ENCODE measurements at places on chromosomes 2 and 18.

GRCh38 chr18:36314098-36314497 lies 16.6 kb downstream of the FHOD3 start:
- no peak for DNase-seq

GRCh38 chr2:73859721-73860586 lies 31.2 kb downstream of the STAMBP start:
- DNase-seq, result peak; percentile 12

- DNase-seq, result no peak
These were observed 361.9 kb downstream of the TXNL1 start for GRCh38 chr18:56276466-56276865.

- DNase-seq, result no peak
These were observed 71.3 kb upstream of the TXNDC2 start for GRCh38 chr18:9814431-9814830.

- no peak for DNase-seq
These were observed 104.6 kb downstream of the ADD2 start for GRCh38 chr2:70663411-70663810.

- DNase-seq, result no peak
These were observed 101.7 kb upstream of the ZFP36L2 start for GRCh38 chr2:43328133-43328532.

DNA sequence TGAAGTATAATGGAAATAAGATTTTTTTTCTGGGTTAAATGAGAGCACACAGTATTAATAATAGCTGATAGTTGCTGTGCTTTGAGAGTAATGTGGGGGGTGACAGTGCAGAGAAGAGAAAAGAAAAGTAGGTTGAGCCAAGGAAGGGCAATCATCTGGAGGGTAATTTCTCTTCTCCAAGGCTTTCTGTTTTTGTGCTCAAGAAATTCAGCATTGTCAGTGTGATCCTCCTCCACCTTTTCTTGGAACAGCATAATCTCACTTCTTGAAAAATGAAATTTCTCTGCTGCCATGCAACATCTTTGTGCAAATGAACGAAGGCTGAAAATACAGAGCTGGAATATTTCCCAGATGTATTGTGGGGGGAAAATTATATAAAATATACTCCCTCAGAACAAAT lies 673.1 kb downstream of the LRRTM4 start:
- no peak for DNase-seq
